ENCODE measurements at places on chromosomes 4 and X.

GRCh38 chr4:44532851-44533250 lies 84.2 kb upstream of the KCTD8 start:
- no peak for DNase-seq

- no peak for DNase-seq
Measured at GRCh38 chrX:68829582-68830418, 979 bp downstream of the EFNB1 start.

- no peak for DNase-seq
Measured at GRCh38 chr4:83552924-83553323, 17.0 kb downstream of the GPAT3 start.

GRCh38 chr4:54723820-54724219 lies 66.1 kb downstream of the KIT start:
- DNase-seq = no peak

- no peak for DNase-seq
Measured at GRCh38 chrX:72735561-72735960, 21.5 kb upstream of the PHKA1 start.

DNA sequence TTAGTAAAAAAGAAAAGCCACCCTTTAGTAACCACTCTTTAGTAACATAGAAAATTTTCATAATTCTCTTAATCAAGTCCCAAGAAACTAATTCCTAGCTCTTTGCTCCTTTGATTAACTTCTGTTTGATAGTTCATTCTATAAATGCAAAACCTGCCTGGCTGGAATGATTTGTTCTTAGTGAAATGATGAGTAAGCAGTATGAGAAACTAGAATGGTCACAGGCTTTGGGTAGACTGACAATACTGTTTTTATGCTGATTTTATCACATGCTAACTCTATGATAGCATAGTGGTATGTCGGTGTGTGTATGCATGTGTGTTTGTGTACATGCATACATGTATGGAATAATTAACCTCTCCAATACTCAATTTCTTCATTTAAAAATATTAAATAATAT lies 81.2 kb downstream of the SYTL5 start:
- no peak for DNase-seq

DNA sequence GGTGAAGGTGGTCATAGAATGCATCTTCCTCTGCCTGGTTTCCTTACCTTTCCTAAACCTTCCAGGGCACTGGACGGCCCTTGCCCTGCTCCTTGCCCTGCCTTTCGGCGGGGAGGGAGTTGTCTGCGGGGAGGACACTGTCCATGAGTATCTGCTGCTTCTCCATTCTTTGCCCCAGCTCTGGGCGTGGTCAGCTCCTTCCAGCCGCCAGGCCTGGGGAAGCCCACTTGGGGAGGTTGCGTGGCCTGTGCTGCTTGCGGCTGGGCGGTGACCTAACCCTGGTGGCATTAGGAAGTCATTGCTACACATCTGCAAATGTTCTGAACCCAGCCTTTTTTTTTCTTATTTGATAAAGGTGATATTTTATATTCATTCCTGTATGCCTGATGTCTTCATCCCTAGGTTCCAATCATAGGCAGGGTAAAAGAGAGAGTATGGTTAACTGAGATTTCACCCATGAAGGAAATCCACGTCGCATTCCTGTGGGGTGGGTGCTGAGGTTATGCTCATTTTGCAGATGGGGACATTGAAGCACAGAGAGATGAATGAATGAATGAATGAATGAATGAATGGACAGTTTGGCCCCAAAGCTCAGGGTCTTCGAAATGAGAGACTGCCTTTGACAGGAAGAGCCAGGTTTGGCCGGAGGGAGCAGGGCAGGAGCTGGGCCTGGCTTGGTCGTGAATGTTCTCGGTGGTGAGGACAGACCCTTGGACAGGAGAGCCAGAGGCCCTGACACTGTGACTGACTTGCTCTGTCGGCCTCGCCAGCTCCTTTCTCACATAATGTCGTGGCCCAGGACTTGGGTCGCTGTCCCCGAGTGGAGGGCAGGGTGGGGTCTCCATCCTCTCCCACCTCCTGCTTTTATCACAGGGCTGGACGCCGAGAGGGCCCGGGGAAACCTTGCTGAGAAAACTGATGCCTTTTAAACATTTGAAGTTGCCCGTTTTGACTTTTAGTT lies 57.8 kb upstream of the GPR78 start:
- no peak for DNase-seq

DNA sequence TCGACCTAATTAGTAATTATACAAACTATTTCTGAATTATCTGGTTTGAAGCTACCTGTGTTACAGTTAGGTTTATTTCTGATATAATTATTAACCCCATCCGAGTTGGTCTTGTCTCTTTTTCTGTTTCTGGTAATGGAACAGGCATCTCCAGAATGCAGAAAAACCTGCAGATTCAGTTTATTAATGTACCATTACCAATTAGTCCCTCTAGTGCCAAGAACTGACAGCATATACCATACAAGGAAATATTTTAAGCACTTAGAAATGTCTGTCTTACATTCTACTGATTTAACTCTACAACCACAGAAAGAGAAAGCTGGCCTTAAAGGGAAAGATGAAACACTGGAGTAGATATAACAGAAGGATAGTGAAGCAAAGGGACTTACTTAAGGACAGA lies 570.6 kb downstream of the CENPC start:
- DNase-seq = no peak

DNA sequence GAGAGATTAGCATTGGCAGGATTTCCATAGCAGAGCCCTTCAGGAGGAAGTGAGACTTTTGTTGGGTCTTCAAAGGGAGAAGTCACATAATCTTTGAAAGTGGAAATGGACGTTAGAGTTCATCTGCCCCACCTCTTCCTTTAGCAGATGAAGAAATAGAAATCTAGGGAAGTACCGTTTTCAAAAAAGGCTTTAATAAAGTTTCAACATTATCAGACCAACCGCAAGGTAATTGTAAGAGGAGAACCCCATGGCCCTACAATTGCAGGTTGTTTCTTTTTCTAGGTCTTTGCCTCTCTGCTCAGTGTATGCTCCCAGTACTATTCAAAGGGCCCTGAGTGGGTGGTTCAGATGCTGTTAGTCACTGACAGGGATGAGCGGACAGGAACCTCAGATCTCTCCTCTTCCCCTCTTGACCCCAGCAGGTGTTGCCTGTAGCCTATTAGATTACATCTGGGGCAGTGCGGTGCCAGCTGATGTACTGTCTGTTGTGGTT lies 48.6 kb upstream of the AP1S2 start:
- no peak for DNase-seq

GRCh38 chr4:12499693-12500092 lies 984.4 kb downstream of the RAB28 start:
- no peak for DNase-seq

DNA sequence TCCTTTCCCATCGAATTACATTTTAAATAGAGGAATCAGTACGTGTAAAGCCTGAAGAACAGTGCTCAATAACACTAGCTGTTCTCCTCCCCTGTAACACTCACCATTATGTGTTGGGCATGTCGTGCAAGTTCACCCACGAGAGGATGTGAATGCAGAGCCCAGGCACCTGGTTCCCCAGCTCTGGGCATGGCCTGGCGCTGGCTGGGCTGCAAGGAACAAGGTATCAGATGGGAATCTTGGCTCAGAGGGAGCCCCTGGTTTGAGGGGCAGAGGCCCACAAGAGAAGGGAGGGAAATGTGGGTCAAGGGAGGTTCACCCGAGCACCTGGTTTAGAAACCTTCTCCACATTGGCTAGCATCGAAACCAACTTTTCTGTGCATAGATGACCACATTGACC lies 41.7 kb upstream of the MTM1 start:
- DNase-seq = no peak

- DNase-seq = no peak
Measured at GRCh38 chr4:150720973-150721518, 139.1 kb downstream of the MAB21L2 start.

DNA sequence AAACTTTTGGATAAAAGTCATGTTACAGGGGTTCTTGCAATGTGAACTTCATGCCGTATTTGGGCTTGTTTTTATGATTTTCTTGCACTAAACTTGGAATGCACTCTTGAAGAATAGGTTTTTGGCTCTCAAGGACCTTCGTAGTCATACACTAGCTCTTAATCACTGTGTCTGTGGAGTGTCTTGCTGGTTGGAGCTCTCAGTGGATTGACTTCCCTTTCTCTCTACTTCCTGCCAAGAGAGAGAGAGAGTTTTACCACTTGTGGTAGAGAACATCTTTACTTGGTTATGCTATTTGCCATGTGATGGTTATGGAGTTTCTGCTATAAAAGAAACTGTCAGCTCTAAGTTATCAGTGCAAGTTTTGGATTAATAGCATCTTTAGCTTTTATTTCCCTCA lies 112.4 kb downstream of the BMPR1B start:
- DNase-seq = no peak

DNA sequence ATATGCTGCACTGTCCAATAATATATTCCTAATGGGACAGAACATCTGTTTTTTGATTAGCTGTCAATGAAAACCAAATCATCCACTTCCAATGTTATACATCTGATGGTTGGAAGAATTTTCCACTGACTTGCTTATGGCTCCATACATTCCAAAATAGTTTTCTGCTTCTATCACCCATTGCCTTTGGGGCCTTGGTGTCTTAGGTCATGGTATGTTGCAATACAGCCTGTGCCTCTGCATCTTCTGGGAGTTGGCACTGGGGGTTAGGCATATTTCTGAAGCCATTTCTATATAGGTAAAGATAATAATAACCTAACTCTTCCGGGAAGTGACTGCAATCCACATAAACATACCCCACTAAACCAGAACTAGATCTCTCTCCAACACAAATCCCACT lies 53.2 kb upstream of the NR3C2 start:
- DNase-seq = no peak

DNA sequence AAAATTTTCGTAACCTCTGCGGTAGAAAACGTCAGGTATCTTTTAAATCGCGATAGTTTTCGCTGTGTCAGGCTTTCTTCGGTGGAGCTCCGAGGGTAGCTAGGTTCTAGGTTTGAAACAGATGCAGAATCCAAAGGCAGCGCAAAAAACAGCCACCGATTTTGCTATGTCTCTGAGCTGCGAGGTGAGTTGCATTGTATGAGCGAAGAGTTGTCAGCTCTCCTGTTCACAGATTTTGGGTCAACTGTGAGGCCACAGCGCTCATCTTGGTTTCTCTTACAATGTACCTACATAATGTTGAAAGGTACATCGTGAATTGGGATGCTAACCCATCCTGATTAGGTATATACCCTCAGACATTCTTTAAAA lies 486 bp downstream of the CLCN3 start:
- no peak for DNase-seq

DNA sequence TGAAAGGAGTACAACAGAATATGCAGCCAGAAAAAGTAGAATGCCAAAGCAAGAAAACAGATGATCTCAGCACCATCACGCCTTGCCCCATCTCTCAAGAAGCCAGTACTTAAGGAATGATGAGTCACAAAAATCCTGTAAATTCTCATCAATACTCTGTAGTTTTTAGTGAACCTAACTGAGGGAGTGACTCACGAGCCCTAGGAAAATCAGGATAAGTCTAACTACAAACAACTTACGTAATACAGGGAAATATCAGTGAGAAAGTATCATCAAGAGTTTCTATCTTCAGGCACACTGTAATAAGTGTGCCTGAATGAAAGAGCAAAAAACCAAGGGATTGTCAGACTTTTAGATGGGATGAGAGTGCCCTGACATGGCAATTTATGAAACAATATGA lies 644.4 kb downstream of the STPG2 start:
- no peak for DNase-seq

- DNase-seq = no peak
Measured at GRCh38 chr4:76540486-76540885, 105.5 kb downstream of the SHROOM3 start.

- DNase-seq = no peak
Measured at GRCh38 chr4:80922941-80923340, 107.6 kb upstream of the BMP3 start.

DNA sequence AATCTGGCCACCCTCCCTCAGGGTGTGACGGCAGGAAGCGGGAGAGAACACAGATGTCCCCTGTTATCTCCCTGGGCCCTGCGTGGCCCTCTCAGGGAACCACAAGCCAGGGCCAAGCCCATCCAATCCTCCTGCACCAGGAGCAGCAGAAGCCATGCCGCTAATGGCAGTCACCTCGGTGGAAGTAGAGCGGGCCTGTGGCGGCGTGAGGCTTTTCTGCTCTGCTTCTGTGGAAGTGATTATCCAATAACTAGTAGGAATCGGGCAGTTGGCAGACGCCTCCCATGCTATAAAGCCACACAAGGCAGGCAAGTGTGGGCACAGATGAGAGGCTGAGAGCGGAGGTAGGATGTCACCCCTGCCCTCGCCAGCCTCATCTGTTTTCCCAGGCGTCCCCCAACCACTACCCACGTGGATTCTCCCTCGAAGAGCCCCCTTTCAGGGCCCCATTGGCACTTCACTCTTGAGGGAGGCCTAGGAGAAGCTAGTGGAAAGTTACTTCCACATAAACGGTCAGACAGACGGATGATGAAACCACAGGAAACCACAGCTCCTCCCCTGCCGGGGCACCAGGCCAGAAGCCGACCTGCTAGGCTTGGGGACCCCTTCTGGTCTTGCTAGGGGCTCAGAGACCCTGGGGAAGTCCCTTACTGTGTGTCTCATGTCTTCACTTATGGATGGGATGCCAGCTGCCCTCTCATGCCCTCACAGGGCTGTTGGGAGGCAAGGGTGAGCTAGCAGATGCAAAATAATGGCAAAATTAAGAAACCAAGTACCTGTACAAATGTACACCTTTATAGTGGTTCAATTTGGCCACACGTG lies 18.8 kb upstream of the TMSB4X start:
- no peak for DNase-seq

- DNase-seq = no peak
Measured at GRCh38 chr4:92455951-92456350, 152.2 kb downstream of the GRID2 start.

- no peak for DNase-seq
Measured at GRCh38 chrX:134849390-134849789, 141.4 kb upstream of the SMIM10 start.

- no peak for DNase-seq
Measured at GRCh38 chr4:26964512-26964911, 103.9 kb downstream of the STIM2 start.

- DNase-seq = no peak
Measured at GRCh38 chr4:24473309-24473721, 111.0 kb downstream of the DHX15 start.

DNA sequence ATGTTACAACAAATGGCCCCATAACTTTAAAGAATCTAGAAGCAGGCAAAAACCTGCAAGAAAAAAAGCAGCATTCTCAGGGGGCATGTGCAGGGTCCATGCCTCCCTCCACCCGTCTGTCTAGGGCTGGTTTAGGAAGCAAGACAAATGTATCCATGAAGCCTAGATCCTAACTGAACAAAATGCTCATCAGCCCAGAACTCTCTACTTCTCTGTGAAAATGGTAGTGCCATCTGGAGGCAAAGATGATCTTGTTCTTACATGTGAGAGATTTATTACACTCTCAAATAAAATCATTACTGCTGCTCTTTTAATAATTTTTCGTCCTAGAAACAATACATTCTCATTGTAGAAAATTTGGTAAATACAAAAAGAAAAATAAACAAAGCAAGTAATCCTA lies 26.7 kb downstream of the NR3C2 start:
- no peak for DNase-seq

DNA sequence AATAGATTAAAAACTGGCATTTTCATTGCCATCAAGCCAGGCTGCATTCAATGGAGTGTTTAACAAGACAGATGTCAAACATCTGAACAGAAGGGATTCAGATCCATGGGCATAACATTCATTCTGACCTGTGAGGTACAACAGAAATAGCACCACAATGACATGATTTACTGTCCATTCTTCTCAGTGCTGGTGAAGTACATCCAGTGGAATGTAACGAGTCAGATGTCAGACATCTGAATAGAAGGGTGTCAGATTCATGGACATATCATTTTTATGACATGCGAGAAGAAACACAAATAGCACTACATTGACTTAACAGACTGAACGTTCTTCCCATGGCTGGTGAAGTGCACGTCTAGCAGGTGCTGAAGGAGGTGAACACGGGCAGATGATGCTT lies 186.4 kb downstream of the PPP4R3C start:
- DNase-seq = no peak
